ENCODE measurements at places on chromosomes 5 and 9.

DNA sequence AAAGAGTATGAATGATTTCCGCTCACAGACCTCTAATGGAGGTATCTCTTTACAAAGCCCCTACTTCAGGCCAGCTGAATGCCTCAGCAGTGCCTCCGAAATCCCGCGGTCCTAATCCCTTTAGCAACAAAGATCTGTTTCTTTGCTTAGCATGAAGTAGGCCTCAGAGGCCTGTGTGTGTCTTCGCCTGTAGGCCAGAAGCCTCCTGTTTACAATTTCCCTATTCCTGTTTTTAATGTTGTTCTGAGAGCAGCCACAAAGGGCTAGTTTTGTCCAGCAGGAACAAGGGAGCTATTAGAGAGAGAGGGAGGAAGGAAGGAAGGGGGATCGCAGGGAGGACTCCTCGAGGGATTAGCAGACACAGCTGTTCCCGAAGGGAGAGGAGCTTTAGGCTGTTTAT is 166.4 kb upstream of the SPRY4 start:
- no peak for DNase-seq

DNA sequence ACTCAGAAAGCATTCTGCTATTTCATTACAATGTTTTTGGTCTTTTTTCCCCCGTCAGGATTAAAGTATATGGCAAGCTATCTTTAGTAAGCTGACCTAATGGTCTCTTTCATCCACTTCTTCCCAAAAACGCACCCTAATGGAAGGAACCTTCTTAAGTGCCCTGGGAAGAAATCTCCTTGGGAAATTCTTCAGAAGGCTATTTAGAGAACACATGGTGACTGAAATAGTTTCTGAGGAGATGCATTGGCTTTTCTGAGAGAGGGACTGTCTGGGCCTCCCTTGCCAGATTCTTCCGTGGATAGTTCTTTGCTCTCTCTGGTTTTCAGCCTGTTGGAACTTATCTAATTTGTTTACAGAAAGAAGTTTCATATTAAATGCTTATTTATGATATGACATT is 524.1 kb upstream of the MEF2C start:
- DNase-seq = no peak

GRCh38 chr5:100974082-100974481 is 71.0 kb upstream of the ST8SIA4 start:
- no peak for DNase-seq

GRCh38 chr5:155833287-155833686 is 493.7 kb upstream of the SGCD start:
- no peak for DNase-seq

DNA sequence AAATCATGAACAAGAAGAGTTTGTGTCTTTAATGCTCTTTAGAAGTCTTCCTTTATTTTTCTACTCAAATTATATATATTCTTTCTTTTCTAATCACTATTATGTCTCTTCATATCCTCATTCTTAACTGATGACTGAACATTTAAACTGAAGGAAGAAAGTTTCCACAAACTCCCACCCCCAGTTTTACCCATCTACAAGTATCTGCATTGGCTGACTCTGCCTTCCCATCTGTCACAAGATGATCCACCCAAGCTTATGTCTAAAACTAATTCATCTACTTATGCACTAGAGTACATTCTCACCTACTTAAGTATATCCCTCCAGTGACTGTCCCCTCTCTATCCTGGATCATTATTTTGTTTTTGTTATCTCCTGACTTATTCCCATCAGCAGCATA is 344.5 kb downstream of the PRR16 start:
- DNase-seq = no peak

DNA sequence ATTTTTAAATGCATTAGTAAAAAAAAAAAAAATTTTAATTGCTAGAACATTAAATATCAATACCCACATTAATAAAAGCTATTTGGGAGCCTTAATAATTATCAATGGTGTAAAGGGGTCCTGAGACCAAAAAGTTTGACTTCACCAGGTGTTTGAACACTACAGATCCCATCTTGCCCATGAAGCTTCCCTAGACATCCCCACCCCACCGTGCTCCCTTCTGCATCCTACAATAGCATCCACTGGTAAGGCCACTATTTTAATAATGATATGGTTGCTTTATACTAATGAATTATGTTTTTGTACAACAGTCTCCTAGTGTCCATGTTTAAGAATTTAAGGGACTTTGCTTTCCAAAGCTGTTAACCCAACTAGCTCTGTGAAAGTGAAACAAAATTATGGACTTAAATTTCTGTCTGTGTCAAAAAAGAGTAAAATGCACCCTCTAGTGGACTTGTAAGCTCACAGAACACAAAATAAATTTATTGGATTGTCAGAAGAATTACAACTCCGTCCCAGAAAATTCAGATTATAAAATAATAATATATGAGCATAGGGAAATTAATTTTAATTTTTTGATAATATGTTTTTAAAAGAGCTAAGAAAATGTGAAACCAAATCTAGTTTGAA is 76.0 kb downstream of the ARL15 start:
- no peak for DNase-seq

- DNase-seq = no peak
Observed at GRCh38 chr9:132725306-132725705, 55.0 kb downstream of the GTF3C4 start.

GRCh38 chr5:124628721-124629596 is 117.5 kb downstream of the ZNF608 start:
- DNase-seq = no peak

DNA sequence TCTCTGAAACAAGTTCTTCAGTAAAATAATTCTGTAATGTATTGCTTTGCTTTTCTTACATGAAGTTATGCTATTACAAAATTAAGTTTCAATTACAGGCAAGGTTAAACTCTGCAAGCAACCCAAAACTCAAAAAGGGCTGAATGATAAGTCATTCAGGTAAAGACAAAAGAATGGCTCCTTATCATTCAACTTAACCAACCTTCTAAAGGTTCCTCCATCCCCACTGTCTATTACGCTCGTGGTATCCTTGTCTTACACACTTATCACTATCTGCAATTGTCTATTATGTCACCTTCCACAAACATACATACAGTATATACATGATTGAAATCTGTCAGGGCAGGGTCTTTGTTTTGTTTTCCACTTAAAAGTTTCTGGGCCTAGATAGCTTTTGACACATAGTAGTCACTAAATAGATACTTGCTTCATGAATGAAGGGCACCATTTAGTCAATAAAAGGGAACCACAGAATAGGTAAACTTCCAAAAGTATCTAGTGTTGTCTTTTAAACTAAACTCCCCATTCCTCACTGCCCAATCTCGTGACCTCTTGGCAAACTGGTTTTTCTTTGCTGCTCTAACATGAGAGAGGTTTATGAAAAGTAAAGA is 6.9 kb downstream of the RPL37 start:
- no peak for DNase-seq

All from activated CD8-positive, alpha-beta memory T cell treated with anti-CD3 and anti-CD28 coated beads for 48 hours (primary cell).